ENCODE measurements at places on chromosomes 11 and 22.

DNA sequence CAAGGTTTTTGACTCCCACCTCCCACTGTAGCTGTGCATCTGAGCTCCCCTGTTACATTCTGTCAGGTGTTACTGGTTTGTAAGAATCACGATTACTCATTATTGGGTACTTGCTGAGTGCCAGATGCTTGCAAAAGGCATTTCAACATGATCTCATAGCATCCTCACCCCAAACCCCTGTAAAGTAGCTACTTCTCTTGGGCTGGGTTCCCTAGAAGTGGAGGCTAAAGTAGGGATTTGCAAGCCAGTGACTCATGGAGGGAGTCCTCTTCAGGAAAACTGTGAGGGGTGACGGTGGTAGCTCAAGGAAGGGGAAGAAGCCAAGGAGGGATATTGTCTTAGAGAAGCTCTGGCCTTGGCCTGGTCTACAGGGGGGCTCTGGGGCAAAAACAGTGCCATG lies 78.6 kb downstream of the TIMP3 start:
- no peak for DNase-seq

- DNase-seq, result no peak
Measured at GRCh38 chr11:118166641-118167040, 9.8 kb downstream of the SCN2B start.

DNA sequence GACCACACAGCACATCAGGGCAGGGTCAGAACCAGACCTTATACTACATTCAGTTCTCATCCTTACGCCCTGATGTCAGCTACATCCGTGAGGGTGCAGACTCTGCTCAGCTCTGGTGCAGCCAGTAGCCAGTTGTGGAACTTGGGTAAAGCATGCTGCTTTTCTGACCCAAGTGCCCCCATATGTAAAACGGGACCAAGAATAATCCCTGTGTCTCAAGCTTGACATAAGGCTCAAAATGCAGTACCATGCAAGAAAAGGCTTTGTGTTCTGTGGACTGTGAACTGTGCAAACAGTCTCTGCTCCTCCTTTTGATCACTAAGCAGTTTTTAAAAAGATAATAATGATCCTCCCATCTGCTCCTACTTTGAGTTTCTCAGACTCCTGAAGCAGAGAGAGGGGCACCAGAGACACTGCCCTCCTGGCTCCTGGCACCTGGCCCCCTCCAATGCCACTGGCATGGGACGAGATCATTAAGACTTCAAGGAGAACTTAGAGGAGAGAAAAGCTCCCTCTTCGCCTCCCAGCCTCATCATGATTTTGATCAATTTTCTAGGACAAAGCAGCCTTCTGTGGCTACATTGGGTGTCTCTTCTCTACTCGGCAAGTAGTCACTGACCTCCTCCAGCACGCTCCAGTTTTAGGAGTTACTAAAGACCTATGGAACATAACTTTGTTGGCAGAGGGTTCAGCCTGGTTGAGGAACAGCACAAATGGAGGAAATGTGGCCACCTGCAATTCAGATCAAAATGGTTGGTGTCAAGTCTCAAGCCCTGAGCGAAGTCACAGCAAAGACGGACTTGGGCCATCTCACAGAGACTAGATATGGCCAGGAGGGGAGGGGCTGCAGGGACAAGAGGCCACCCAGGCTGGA lies 23.9 kb downstream of the IL10RA start:
- peak; percentile 80 for DNase-seq

GRCh38 chr11:89168396-89168795 lies 9.3 kb upstream of the TYR start:
- DNase-seq, result no peak
